ENCODE measurements at places on chromosomes 6 and 20.

DNA sequence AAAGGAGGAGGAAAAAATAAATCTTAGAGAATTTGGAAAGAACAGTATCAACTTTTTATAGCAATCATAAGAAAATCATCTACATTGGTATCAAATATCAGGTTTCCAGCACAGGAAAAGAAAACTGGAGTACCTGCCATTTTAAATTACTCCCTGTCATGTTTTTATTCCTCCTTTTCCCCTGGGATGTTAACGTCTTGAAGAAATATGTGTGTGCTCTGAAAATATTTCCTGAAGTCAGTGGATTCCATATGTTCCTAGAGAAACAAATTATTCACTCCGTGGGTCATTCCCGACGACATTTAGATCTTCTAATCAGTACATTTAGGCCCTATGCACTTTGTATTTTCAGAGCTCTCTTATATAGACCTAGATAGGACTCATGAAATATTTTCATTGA, 42.0 kb upstream of the RSPO3 start:
- no peak for DNase-seq

- no peak for DNase-seq
Measured at GRCh38 chr6:155212616-155213380, 51.0 kb upstream of the CLDN20 start.

- no peak for DNase-seq
Measured at GRCh38 chr6:2072453-2072852, 173.0 kb downstream of the GMDS start.

DNA sequence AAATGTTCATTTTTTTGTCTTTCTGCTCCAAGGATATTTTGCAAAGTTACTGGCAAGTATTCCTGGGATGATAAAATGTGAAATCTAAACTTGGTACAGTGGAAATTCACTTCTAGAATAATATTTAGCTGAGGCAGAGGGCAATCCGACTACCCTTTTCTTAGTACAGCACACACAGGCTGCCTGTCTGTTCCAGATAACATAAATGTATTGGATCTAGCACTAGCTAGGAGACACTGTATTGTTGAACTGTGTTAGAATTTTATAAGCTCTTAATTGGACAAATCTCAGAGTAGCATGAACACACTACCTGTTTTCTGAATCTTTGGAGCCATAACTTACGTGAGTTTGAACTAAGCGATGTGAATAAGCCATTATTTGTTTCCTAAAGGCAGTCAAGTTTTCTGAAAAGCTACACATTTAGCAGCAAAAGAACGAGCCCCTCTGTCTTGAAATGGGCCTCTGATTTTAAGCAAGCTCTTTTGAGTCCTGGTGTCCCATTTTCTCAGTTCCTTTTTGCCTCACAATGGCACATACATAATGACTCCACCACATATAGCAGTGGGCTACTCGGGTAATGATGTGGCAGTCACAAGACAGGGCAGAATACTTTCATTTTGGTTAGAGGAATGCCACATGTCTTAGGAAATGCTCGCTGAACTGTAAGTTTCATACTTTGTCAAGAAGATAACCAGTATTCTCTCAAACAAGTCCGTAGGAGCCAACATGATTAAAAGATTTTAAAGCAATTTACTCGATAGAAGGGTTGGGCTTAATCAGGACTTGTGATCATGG, 116.5 kb upstream of the ESR1 start:
- no peak for DNase-seq

- DNase-seq: no peak
Measured at GRCh38 chr6:13715444-13715883, 3.8 kb upstream of the RANBP9 start.

- DNase-seq: no peak
Measured at GRCh38 chr6:45608252-45608913, 230.6 kb upstream of the SUPT3H start.

DNA sequence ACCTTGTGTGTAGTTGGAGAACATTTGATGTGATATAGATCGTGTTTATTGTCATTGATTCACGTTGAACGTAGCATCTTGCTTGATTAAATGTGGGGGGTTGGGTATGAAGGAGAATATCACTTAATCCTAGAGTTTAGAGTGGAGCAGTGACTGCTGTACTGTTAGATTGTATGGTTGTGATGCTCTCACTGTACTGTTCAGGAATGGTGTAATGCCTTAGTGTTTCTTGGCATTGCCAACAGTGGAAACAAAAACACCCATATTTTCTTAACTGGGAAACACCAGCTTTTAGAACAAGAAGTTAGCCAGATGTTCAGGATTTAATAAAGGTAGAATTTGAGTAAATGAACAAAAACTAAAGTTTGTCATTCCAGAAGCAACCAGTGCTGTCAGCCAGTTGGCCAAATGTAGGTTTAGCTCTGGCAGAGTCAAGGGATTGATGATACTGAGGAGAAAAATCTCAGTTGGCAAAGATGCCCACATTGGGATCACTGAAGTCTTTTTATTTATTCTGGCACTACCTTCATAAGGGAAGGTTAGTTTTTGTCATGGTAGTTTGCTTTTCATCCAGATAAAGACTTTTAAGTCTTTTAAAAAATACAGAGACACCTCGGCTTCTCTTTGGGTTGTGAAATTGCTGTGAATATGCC, 129.9 kb downstream of the JARID2 start:
- DNase-seq: no peak
